ENCODE measurements at places on chromosomes 11 and 22. TPM values are rescaled to one million over a fixed set of nuclear protein-coding genes. Genes with fewer than 3 reads are reported as not detected.

Gene SCUBE1
- total RNA-seq = 1.8 TPM

Gene RASD2
- not detected for total RNA-seq

Gene CD44
- 3.1 TPM for total RNA-seq

Gene PAMR1
- 1.4 TPM for total RNA-seq

All from dermis lymphatic vessel endothelial cell (primary cell).